ENCODE measurements at places on chromosomes 12 and 14.

- no peak for DNase-seq
Measured at GRCh38 chr12:67410667-67411067, 141.5 kb downstream of the CAND1 start.

DNA sequence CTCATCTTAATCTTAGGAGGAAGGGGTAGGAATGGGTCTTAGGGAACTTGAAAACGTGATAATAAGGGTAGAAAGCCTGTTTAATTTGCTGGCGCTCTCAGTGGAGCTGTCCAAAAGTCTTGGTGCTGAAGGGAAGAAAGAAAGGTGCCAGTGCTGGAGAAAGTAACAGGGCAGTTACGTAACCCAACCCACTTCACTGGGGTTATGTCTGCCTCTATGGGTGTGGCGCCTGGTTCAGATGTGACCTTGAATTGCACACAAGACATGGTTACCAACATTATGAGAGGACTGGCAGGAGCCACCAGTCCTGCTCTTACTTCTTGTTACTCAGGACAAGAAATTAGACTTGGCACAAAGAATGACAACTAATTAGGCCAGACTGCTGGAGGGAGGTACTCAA is 18.6 kb upstream of the GPATCH2L start:
- peak; percentile 7 for DNase-seq

GRCh38 chr12:109716512-109717389 is 3.1 kb downstream of the FAM222A start:
- DNase-seq = no peak

DNA sequence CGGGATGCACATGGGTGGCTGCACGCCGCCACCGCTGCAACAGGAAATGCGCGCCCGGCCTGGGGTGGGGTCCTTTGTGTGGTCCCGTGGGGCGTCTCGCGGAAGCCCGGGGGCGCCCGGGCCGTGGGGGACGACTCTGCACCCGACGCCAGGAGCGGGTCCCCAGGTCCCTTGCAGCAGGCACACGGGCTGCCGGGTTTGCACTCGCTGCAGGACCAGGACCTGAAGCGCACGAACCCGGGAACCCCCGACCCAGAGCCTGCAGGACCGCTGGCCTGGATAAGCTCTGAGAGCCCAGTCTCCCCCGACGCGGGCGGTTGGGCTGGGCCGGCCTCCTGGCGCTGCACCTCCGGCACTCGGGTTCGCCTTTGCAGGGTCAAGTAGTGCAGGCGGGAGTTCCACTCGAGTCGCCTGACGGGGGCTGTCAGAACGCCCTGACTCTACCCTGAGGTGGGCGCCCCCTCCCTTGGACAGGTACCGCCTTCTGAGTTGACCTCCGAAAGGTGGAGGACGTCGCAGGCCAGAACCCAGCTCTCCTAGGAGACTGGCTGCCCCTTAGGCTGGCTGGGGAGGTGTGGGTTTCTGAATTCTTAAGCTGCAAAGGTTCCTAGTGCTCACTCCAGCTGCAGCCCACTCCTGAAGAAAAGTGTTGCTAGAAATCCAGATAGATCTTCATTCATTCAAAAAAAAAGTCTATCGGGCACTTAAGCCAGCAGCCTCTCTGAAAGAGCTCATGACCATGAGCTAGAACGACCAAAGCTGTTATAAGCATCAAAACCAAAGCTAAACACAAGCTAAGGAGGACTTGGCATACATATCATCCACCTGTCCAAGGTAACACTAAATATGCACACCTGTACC is 68.0 kb downstream of the RNF34 start:
- DNase-seq = no peak

DNA sequence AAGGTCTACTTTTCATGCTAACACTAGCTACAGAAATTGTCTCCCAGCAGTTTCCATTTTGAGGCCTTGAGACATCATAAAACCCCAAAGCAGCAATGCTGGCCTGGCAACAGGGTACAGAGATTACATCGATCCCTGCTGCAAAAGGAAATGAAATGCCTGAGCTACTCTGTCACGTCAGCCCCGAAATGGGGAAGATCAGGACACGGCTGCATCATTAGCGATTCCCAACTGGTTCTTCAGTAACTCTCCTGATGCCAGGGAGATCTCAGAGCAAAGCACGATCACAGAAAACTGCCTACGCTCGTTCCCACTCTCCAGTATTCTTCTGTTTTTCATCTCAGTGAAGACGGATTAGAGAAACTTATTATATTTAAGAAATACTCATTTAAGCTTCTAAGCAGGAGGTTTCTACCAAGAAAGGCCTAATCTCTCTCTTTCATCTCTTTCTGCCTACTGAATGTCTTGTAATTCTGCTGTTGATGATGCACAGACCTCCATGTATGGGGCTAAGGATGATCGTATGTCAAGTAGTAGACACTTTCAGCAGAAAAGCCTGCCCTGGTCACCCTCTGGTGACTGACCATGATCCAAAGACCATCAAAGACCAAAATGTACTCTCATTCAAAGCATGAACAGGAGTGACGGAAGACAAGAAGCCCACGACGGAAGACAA is 168.5 kb downstream of the RIMBP2 start:
- DNase-seq = no peak

DNA sequence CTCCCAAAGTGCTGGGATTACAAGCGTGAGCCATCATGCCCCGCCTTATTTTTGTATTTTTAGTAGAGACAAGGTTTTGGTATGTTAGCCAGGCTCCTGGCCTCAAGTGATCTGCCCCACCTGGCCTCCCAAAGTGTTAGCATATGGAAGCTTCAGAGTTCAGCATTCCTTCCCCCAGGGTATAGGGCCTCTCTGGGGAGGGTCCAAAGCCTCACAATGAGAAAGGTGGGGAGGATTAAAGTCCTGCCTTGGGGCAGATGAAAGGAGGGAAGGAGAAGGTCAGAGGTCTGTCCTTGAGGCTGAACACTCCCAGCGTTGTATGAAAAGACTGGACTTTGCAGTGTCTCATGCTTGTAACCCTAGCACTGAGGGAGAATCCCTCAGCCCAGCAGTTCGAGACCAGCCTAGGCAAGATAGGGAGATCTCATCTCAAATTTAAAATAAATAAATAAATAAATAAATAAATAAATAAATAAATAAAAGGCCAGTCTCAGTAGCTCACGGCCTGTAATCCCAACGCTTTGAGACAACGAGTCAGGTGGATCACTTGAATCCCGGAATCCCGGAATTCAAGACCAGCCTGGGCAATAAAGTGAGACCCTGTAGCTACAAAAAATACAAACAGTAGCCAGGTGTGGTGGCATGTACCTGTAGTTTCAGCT is 22.0 kb upstream of the RCOR1 start:
- DNase-seq = no peak

DNA sequence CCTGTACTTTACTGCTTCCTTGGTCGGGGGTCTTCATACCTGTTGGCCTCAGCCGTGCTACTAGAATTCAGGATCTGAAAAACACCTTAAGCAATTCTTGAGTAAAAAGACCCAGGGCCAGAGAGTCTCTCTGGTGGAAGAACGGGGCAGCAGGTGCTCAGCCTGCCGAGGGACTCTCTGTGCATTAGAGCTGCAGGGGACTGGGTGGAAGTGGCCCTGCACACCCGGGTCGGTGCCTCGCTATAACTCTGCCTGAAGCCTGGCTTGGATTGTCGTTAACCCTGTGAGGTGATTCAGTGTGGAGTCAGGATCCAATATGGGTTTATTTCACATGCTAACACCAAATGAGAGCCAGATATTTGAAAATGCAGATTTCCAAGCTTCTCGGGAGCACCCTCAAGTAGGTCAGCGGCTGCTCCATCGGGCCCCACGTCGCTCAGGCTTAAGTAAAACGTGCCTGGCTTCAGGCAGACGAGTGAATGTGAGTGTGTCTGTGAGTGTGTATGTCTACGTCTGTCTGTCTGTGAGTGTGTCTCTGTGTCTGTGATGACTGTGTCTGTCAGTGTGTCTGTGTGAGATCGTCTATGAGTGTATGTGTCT is 35.1 kb upstream of the C14orf180 start:
- DNase-seq = no peak

DNA sequence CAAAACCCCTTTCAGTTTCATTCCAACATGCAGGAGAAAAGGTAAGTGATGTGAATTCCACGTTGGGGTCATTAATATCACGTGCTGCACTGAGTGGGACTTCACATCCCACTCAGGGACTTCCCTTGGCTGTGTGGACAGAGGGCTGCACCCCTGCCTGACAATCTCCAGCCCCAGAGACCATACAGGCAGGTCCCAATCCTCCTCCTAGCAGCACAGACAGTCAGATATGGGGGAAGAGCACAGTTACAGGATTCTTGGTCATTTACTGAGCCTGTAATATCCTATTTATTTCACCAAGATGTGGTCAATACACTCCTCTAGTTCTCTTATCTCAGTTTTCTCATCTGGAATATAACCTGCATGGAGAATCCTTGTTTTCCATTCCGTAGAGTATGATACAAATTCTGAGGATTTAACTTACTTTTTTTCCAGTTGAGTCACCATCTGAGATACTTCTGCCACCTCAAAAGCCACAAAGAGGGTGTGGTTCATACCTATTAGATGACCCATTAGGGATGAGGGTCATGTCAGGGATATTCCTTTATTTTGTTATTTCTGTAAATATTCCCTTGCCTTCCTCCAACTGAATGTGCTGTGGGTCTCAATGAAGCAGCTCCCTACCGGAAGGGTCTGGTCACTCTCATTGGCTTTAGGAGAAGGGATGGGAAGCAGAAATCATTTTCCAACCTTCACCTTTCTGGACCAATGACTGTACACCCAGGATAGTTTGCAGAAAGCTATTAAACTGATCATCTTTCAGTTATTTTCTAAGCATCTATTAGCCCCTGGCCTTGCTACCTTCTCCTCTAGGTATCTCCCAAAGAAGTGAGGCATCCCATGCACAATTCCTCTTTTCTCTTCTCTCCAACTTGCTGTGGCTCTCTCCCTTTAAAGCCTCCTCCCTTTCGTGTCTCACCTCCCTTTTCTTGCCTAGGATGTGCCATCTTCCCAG is 43.0 kb upstream of the NTF3 start:
- DNase-seq = peak; percentile 60

GRCh38 chr12:118103601-118104382 is at the start of gene VSIG10:
Gene VSIG10, minus strand, starts transcription at chr12:118104011. Its CDS starts 340 bp downstream, at chr12:118103671.
- DNase-seq = peak; percentile 65

GRCh38 chr12:130710733-130711080 is 5.4 kb downstream of the RIMBP2 start:
- DNase-seq = no peak

GRCh38 chr12:13390918-13391317 is 194.4 kb downstream of the EMP1 start:
- no peak for DNase-seq

DNA sequence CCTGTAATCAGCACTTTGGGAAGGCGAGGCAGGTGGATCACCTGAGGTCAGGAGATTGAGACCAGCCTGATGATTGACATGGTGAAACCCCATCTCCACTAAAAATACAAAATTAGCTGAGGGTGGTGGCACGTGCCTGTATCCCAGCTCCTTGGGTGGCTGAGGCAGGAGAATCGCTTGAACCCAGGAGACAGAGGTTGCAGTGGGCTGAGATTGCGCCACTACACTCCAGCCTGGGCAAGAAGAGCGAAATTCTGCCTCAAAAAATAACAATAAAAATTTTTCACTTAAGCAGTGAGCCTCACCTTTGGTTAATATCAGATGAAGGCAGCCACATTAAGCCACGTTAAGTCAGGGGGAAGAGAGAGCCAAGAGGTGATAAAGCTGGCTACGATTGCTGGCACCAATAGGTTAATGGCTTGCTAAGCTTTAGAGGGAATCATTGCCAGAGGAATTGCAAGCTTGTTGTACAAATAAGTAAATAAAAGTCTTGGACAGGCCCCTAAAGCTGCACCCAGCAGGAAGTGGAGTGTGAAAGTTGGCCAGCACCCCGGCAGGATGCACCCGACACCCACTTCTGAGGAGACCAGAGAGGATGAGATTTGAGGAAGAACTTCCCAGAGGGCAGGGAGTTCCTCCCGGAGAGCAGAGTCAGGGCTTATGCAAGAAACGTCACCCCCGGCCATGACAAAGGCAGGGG is 41.3 kb upstream of the TESC start:
- no peak for DNase-seq

DNA sequence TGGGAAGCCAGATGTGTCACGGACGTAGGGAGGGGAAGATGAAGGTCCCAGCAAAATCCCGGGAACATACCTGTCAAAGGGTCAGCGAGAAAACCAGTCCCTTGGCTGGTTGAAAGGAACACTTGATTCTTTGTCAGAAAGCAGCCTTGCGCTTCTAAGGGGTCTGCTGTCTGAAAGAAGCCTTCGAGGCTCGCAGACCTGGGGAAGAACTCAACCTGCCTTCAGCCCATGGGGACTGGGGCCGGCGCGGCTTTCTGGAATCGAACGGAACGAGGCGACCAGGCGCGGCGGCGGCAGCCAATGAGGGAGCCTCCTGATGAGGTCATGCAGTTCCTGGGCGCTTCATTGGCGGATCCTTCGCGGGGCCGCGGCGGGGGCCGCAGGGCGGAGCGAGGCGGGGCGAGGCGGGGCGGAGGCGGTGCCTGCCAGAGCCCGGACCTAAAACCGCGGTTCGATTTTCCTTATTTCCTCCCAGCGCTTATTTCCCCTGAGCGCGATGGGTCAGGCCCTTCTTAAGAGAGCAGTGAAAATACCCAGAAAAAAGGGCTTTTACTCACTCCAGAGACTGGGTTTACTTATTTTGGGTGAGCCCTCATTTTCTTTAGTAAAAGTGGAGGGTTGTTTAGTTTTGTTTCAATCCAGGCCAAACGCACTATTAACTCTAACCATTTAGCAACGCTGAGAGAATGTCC is 11.8 kb upstream of the TTC7B start:
- DNase-seq = peak; percentile 90

- no peak for DNase-seq
Measured at GRCh38 chr12:119828300-119828699, 48.8 kb downstream of the CIT start.

GRCh38 chr14:104431351-104431928 is 148.1 kb upstream of the C14orf180 start:
- DNase-seq = no peak

DNA sequence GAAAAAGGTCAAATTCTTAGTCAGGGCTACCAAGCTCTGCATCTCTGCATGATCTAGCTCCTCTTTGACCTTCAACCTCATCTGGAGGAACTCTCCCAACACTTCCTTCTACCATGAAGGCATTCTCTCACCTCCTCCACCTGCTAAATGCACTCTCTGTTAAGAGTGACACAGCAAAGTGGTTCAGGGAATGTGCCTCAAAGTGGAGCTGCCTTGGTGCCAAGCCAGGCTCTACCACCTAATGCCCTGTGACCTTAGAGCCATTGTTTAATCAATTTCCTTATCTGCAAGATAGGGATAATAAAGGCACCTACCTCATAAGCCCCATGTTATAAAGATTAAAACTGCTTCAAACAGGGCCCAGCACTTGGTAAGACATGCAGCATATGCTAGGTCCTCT is 236.7 kb downstream of the ANO2 start:
- no peak for DNase-seq

GRCh38 chr14:61120576-61120975 is 139.5 kb downstream of the SLC38A6 start:
- DNase-seq = no peak
